Activated CD4-positive, alpha-beta T cell treated with anti-CD3 and anti-CD28 coated beads, Interleukin-10, Interleukin-2, amounts not matched to agents 100 ng/mL and 50 ng/mL, durations not matched to agents 16 hours and 8 hours (primary cell): ENCODE measurements at places on chromosomes 4 and X.

- peak; percentile 52 for DNase-seq
Measured at GRCh38 chr4:108483650-108484049, 136.7 kb upstream of the RPL34 start.

GRCh38 chr4:145860446-145860845 is 78.2 kb downstream of the ZNF827 start:
- DNase-seq, result no peak

DNA sequence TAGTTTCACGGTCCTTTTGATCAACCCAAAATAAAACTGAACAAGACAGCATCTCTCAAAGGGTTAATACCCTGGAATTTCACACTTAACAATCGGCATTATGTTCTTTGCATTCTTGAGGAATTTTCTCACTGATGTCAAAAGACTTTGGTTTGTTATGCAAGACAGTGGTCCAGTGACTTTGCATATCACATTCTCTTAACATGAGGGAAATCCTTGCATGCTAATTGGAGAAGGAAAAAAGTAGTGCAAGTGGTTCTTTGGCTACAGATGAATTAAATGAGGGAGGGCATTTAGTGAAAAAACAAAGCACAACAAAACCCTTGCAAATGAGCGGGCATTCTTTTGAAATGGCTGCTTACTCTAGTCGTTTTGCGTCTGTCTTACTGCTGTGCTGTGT is 105.1 kb upstream of the LIMCH1 start:
- no peak for DNase-seq

DNA sequence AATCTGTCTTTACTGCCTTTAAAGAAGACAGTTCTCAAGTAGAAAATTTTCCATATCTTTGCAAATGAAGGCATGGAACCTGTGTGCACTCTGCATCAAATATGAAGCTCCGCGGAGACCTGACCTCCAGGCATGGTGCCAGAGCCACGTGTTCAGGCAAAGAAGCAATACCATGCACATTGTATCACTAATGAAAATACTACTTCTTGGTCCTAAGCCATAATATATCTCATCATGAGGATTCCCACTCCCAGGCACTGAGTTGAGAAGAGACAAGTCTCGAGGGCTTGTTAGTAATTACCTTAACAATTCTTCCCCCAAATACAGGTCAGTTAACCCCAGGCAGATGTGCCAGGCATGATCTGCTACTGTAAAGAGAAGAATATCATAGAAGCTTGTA is 56.7 kb downstream of the PCDH19 start:
- DNase-seq, result no peak

GRCh38 chr4:122747883-122748282 is 15.4 kb downstream of the BBS12 start:
- no peak for DNase-seq

DNA sequence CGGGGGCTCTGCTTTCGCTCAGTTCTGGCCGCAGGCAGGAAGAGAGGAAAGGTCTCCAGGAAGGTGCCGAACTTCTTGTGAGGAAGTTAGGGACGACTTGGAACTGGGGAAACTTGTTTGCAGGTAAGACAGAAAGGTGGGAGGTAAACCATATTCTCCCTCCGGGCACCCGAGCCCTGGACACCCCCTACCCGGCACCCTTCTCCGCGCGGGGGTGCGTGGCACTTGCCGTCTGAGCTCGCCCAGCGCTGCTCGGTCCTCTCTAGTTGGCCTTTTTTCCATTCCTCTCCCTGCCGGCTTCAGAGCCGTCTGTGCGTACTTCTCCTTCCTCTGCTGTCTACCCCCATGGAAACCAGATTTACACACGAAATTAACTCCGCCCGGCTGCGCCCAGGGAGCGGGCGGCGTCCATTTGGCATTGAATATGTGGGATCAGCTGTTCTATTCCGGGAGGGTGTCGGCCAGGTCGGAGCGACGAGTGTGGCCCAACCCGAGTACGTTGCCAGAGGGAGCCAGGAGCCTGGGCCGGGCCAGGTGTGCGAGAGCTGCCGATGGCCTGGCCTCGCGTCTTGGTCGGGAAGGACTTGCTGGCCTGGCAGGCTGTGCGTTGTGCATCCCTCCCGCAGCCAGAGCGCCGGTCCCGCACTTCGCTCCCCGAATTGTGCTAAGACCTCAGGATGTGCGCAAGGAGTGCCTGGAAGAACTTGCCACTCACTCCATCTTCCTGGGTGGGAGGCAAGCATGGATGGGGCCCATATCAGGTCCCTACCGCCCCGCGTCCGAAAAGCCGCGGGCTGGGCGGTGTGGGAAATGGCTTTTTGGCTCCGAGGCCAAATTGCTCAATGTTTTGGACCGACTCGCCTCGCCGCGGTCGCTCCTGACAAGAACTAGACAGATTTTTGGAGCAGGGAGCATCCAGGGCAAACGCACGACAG is 1.7 kb downstream of the PDGFRA start:
- DNase-seq, result no peak

DNA sequence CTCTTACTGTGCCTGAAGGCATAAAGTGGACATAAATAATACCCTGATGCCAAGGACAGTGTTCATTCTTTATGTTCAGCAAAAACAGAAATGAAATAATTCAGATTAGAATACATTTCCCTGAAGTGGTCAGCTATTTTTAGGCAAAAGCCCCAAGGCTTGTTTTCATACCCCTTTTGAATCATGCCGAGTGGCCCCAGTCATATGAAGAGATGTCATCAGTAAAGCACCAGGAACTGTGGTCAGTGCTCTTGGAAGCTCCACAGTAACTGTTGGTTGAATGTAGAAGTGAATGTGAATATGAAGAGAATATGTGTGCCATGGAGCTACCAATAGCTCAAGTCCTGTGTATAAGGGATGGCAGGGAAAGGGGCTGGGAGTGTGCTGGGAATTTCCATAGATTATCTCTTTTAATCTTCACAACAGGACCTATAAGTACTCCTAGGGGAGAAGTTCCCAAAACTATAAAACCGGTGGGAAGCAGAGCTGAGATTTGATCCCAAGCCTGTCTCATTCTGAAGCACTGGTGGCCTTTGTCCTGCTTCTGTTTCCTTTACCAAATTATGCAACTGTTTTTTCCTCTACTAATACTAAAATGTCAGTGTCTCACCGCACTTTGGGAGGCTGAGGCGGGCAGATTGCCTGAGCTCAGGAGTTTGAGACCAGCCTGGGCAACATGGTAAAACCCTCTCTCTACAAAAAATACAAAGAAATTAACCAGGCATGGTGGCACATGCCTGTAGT is 52.6 kb downstream of the FNIP2 start:
- DNase-seq, result peak; percentile 78

- DNase-seq, result peak; percentile 85
Measured at GRCh38 chr4:102535398-102536082, 34.4 kb downstream of the NFKB1 start.

DNA sequence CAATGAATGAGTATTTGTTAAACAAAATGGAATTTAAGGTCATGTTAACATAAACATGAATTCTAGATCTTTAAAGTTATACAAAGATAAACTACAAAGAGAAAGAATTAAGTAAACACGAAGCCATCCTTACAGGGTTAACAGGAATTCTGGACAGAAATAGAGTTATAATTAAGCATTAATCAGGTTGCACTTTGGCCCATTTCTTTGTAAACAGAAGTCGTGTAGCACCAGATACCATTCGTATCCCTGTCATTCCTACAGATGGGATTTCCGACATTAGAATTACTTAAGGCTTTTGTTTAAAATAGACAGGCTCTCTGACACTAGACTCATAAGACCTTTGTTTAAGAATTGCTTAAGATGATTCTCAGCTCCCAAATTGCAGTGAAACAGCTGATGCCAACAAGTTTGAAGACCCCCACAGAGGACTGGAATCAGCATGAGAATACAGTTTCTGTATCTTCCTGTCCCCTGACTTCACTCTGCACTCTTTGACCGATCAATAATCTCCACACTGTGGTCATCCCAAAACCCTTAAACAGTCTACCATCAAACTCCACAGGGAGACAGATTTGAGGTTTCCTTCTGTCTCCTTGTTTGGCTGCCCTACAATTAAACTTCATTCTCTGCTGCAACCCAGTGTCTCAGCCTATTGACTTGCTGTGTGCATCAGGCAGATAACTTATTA is 22.3 kb upstream of the TMEM150C start:
- no peak for DNase-seq

DNA sequence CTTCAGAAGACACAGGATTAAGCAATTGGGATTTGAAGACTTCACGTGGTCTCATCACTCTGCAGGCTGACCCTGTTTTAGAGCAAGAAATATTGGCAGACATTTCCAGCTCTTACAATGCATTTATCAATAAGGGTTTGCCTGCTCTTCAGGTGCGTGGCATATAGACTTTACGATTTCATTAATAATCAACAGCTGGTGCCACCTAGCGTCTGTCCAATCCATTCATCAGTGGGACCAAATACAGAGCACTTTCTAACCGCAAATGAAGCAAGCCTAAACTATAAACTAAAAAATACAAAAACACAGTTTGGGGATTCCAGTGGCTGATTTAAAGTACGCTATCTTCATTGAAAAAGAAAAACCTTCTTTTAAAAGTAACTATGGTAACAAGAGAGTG is 125.4 kb upstream of the DMD start:
- peak; percentile 2 for DNase-seq

- DNase-seq, result no peak
Measured at GRCh38 chr4:42391981-42392380, 5.3 kb upstream of the SHISA3 start.
